Pulmonary artery endothelial cell (primary cell): ENCODE measurements at places on chromosomes 5 and 9.

GRCh38 chr5:36161361-36161760 is 9.4 kb downstream of the SKP2 start:
- DNase-seq = no peak

DNA sequence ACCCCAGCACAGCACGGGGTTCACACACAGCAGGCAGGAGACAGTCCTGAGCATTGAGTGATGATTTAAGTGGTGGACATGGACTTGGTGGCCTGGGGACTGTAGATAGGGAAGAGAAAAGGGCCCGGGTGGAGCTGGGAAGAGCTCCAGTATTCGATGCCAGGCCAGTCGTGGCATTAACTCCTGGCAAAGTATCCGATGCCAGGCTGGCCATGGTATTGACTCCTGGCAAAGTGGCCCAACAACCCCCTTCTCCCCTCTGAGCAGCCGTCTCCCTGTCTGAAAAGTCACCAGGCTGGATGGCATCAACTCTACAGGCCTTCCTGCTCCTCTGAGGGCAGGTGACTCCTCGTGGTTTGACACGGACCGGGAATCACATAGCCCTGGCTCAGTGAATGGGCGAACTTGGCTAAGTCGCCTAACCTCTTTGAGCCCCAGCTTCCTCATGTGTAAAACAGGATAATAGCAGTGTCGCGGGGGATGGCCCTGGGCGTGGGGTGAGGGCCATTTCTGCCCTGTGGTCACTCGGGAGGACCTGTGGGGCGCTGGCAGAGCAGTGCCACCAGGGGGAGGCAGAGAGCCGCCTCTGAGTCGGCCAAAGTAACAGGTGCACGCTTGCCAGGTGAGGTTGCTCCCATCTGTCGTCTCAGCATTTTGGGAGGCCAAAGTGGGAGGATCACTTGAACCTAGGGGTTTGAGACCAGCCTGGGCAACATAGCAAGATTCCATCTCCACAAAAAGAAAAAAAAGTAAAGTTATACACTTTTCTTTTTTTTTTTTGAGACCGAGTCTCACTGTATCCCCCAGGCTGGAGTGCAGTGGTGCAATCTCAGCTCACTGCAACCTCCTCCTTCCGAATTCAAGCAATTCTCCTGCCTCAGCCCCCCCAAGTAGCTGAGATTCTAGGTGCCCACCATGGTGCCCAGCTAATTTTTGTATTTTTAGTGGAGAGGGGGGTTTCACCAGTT is 5.7 kb upstream of the SEC16A start:
- DNase-seq = no peak

- no peak for DNase-seq
Measured at GRCh38 chr5:175538576-175538975, 60.2 kb downstream of the SFXN1 start.

DNA sequence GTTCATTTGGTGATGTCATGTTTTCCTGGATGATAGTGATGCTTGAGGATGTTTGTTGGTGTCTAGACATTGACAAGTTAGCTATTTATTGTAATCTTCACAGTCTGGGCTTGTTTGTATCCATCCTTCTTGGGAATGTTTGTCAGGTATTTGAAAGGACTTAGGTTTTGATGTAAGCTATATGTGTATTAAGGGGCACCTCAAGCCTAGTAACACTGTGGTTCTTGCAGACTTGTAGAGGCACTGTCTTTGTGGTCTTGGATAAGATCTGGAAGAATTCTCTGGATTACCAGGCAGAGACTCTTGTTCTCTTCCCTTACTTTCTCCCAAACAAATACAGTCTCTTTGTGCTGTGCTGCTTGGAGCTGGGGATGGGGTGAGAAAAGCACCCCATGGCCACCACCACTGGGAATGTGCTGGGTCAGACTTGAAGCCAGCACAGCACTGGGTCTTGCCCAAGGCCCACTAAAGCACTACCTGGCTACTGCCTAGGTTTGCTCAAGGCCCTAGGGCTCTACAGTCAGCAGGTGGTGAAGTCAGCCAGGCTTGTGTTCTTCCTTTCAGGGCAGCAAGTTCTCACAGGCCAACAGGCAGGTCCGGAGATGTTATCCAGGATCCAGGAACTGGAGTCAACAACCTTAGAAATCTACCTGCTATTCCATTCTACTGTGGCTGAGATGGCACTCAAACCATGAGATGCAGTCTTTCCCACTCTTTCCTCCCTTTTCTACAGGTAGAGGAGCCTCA is 49.3 kb upstream of the GNA14 start:
- no peak for DNase-seq

- no peak for DNase-seq
Measured at GRCh38 chr5:11640158-11640873, 263.9 kb downstream of the CTNND2 start.

DNA sequence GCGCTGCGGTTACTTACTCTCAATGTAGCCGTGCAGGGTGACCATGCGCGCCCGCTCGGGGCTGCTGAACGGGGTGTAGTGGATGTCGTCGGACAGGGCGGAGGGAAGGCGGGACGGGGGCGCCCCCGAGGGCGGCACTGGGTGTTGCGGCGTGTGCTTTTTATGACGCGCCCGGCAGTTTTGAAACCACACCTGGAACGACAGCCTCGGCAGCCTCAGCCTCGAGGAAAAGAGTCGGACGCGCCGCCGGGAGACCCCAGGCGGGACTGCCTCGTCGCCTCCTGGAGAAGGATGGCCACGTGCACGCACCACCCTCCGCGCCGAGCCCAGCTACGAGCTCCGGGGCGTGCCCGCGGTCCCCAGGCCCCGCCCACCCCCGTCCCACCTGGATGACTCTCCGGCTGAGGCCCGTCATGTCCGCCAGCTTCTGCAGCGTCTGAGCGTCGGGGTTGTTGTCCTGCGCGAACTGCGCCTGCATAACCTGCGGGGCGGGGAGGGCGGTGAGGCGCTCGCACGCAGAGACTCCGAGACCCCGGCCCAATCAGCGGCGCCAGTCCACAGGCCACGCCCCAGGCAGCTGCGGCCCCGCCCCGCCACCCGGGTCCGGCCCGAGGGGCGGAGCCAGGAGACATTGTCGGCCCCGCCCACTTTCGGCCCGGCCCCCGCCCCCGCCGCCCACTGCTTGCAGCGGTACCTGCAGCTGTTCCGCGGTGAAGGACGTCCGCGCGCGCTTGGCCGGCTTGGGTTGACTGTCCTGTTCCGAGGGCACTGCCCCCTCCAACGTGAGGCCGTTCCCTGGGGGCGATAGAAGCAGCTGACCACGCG is 15.0 kb downstream of the LHX6 start:
- no peak for DNase-seq

DNA sequence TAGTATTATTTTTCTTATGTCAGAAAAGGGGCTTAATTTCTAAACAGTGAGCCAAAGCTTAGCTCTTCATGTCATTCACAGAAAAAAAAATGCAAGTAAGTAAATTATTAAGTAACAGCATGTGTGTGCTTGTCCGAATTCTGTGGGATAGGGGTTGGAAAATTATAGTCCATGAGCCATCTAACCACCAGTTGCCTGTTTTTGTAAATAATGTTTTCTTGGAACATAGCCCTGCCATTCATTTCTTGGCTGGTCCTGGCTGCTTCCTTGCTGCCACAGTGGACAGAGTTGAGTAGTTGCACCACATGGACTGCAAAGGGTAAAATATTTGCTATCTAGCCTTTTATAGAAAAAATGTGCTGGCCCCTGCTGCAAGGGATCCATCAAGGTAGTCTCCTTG is 513.7 kb upstream of the WWC1 start:
- no peak for DNase-seq

DNA sequence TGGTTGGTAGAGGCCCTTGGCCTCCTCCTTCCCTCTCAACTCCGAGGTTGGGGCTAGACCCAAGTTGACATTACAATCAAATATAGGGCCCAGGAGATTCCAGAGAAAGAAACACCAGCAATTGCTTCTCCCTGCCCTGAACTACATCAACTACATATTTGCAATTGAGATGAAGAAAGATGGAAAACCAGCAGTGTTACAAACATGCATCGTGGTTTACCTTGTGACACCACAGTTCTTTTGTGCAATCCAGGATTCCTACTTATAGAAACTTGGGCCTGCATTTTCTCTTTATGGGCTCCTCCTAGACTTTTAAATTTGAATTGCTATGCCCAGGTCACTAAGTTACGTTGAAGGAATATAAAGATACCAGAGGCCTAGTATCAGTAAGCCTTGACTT is 126.7 kb downstream of the DCP2 start:
- DNase-seq = no peak

DNA sequence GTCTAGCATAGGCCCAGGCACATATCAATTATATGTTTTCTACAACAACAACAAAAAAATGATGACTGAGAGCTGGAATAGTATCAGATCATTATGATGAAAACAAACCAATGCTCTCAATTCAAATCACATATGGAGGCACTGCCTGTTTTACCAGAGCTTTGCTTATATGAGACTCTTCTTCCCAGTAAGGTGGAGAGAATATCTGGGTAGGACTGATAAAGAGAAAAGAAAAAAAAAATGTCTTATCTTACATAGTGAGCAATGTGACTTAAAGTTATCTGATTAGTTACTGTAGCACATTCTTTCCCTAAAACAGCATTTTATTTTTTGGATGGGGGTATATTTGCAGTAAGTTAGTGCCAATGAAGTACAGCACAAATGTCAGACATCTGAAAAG is 154.8 kb downstream of the RAB3C start:
- DNase-seq = no peak

GRCh38 chr5:127228540-127229184 is 61.9 kb upstream of the MEGF10 start:
- DNase-seq = no peak

DNA sequence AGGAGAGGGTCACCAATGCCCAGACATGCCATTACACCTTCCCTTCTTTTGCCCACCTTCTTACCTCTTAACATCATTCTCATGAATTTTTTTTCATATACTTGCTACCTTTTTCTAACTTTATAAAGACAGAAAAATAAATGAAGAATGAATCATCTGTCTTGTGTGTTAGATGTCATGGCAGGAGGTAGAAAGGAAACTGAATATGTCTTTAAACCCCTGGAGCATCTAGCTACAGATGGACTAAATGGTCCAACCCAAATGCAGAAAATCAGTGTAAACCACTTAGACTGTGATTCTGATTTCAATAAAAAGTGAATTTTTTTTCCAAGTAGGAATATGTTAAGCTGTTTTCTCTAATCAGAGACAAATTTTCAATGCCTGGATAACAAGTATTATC is 11.8 kb upstream of the IL6ST start:
- no peak for DNase-seq

- no peak for DNase-seq
Measured at GRCh38 chr5:32628049-32628844, 42.9 kb downstream of the SUB1 start.

GRCh38 chr9:122394265-122395125 is 23.7 kb downstream of the PTGS1 start:
- no peak for DNase-seq

- DNase-seq = no peak
Measured at GRCh38 chr5:137051161-137051560, 448.0 kb downstream of the SPOCK1 start.

DNA sequence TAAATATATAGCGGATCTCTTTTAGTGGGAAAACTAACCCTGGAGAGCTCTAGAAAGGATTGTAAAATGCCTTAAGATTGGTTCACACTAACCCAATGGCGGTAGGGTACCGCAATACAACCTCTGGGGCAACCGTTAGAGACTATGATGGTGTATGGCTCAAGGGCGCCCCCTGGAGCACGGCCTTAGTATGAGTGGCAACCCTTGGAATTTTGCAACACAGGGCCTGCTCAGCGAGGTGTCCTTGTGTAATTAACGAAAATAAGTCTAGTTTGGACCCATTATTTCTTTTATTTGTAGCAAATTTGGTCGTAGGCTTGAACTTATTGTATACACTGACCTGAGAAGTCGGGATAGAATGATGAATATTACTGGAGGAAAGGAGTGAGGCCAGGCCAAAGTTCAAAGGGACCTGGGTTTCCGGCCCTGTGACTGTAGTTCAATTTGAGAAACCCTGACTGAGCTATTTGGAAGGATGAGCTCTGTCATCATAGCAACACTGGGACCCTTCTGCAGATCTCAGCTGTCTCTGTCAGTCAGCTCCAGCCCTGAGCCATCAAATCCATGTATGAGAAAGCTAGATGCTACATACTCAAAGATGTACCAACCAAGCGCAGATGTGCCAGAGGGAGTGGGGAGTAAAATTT is 54.8 kb downstream of the CAMK4 start:
- DNase-seq = no peak

DNA sequence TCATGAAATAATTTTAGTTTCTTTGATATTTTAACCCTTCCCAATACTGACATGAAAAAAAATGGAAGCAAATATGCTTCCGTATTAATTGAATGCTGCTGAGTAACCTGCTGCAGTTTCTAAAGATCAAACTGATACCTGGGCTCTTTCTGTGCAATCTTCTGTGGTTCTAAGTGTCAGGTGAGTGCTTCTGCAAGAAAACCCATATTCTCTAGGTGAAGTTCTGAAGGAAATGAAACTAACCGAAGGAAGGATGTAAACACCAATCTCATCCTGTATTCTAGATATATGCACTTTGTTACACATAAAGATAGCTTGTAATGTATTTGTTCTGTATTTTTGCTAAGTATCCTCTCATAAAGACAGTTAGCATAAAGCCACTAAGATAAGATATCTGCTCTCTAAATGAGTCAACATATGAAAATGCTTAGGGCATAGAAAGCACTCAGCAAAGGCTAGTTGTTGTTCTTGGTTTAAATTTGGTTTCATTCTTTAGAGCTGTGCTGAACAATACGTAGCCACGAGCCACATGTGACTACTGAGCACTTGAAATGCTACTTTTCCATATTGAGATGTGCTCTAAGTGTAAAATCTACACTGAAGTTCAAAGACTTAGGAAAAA is 52.0 kb downstream of the ITGA2 start:
- no peak for DNase-seq

GRCh38 chr9:127903557-127904475 is 4.4 kb upstream of the ST6GALNAC6 start:
- no peak for DNase-seq

GRCh38 chr5:68966596-68966995 is 127.2 kb upstream of the SLC30A5 start:
- DNase-seq = no peak

DNA sequence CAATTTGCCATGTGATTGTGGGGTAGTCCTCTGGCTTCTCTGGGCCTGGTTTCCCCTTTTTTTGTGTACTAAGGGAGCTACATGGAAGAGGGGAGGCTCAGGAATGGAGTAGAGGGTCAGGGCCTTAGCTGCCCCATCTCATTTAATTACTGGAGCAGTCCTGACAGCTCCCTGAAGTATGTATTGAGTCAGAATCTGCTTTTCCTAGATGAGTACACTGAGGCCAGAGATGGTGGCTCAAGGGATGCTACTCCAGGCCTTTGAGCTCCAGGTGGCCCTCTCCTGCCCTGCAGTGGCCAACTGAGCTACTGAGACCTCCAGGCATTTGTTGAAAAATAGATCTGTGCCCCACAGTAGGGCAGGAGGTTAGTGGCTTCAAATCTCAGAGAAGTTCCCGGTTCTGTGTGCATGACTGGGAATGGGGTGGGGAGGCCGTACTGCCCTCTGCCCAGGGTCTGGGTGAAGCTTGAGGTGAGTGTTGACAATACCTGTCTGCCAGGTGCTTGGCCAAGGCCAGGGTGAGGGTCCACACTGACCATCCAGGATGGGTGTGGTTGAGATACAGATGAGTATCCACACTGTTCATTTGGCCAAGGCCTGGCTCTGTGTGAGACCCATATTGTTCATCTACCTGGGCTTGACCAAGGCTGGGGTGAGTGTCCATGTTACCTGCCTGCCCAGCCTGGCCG is 45.7 kb downstream of the CXXC5 start:
- DNase-seq = no peak
